ENCODE measurements at places on chromosomes 7 and 10.
A peak's percentile ranks its signal among the peaks of the same experiment; 100 is the strongest.

DNA sequence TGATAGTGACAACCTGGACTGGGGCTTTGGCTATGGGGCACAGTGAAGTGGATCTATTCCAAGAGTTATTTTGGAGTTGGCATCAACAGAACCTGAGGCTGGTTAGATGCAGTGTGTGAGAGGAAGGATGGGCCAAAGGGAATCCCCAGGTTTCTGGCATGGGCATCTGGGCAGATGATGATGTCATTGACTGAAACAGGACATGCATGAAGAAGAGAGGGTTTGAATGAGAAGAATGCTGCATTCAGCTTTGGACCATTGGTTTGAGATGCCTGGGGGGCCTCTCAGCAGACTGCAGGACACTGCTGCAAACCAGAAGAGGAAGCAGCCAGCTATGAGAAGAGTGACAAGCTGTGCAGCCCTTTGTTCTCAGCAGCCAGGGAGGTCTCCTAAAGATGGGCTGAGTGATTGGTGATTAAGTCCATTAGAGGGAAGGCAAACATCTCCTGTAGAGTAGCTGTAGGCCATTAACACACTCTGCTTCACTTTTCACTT is 23.1 kb upstream of the PIK3CG start:
- DNase-seq, result no peak

GRCh38 chr10:58412502-58412961 is 27.3 kb downstream of the TFAM start:
- peak; percentile 93 for DNase-seq

- no peak for DNase-seq
Observed at GRCh38 chr7:82481499-82482097, 38.0 kb upstream of the CACNA2D1 start.

DNA sequence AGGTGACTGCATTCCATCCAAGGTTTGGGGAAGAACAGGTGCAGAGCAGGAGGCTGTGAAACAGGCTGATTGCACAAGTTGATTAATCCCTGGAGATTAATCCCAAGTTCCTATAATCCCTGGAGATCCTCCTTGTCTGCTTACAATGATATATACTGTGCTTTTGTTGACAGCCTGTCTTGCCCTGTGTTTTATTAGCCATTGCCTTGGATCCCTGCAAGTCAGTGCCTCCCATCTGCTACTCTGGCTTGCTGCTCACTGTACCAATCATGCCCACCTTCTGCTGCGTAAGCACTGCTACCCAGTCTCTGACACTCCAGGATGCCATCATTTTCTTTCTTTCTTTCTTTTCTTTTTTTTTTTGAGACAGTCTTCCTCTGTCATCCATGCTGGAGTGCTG is 65.4 kb downstream of the ANKRD61 start:
- DNase-seq, result no peak

GRCh38 chr10:34205452-34205851 is 609.6 kb downstream of the PARD3 start:
- no peak for DNase-seq

DNA sequence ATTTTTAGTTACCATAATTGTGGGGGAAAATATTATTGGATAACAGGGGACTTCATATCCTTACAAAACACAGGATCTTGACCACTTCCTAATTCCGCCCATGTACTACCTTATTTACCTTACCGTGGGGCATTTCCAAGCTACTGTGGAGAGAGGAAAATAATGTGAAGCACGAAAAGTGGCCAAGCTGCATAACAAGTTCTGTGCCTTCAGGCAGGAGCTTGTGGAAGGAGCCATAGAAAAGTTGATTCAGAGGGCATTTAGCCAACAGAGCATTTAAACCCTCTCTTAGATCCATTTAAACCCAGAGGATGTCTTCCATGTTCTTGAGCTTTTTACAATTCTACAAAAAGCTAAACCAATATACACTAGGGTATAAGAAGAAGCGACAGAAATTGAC is 41.6 kb downstream of the DNAJB9 start:
- DNase-seq, result no peak

- no peak for DNase-seq
Observed at GRCh38 chr10:63583397-63583796, 62.2 kb downstream of the REEP3 start.

DNA sequence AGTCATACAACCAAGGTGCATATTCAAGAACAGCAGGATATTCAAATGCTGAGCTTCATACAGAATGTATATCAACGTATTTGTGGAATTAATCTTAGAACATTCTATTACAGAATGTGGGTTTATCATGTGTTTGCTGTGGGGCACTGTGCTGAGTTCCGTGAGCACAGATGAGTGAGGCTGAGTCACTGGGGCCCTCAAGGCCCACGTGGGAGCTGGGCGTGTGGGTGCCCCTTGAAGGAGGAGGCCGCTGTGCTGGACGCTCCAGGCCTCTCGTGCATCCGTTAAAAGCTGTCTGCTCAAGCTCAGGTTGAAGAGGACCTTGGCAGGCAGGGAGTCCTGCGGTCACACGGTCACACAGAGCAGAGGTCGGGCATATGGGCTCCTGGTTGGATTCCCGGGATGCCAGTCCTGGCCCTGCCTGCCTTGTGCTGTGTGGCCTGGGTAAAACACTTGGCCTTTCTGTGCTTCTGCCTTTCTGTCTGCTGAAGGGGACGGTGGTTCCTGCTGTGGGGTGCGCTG is 70.1 kb downstream of the GLRX3 start:
- no peak for DNase-seq

- DNase-seq, result no peak
Observed at GRCh38 chr10:97376413-97376812, 24.7 kb downstream of the RRP12 start.

- no peak for DNase-seq
Observed at GRCh38 chr7:35874886-35875285, 74.0 kb downstream of the SEPTIN7 start.

All from brain pericyte (primary cell).